ENCODE measurements at places on chromosomes 12 and 14.

DNA sequence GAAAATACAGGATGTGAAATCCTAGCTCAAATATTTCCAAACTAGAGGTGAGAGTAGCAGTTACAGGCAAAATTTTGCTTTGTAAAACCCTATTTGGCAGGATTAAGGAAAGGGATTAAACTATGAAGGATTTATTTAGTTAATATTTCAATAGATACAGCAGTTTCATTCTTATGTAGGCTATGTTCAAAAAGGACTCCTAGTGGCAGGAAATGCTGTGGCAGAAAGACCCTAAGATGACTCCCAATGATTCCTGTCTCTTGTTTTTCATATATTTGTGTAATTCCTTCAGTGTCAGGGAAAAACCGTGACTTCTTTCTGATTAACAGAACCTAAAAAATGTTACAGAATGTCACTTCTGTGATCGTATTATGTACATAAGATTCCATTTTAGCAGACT lies 299.5 kb upstream of the RPL10L start:
- DNase-seq: no peak

DNA sequence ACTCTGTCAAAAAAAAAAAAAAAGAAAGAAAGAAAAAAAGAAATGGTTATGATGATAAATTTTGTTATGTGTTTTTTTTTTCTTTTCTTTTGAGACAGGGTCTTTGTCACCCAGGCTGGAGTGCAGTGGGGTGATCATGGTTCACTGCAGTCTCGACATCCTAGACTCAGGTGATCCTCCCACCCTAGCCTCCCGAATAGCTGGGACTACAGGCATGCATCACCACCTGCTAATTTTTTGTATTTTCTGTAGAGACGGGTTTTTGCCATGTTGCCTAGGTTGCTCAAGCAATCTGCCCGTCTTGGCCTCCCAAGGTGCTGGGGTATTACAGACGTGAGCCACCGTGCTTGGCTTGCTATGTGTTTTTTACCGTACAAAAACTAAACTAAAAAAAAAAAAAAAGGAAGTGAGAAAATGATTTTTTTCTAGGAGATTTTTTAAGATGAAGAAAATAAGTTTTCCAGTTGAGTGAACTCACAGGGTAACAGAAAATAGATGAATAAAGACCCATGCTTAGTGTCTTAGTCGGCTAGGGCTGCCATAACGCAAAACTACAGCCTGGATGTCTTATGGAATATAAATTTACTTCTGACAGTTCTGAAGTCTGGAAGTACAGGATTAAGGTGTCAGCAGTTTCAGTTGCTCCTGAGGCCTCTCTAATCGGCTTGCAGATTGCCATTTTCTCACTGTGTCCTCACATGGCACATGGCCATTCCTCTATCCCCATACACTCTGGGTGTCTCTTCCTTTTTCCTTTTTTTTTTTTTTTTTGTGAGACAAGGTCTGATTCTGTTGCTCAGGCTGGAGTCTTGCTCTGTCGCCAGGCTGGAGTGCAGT lies 13.2 kb upstream of the APOF start:
- no peak for DNase-seq

DNA sequence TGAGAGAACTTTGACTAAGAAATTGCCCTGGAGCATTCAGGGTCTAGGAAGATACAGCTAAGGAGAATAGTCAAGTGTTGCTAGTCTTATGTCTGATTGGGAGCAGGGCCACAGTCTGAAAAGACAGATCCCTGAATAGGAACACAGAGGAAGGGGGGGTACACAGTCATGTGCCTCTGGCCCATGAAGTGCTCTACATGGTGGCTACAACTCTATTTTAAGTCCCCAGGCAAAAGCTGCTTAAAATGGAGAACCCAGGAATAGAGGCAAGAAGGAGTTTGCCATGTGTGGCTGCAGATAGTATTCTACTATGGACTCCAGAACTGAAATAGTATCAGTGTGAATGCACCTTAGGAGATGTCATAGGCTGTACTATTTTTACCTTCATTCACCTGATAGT lies 118.0 kb upstream of the NPAS3 start:
- no peak for DNase-seq

DNA sequence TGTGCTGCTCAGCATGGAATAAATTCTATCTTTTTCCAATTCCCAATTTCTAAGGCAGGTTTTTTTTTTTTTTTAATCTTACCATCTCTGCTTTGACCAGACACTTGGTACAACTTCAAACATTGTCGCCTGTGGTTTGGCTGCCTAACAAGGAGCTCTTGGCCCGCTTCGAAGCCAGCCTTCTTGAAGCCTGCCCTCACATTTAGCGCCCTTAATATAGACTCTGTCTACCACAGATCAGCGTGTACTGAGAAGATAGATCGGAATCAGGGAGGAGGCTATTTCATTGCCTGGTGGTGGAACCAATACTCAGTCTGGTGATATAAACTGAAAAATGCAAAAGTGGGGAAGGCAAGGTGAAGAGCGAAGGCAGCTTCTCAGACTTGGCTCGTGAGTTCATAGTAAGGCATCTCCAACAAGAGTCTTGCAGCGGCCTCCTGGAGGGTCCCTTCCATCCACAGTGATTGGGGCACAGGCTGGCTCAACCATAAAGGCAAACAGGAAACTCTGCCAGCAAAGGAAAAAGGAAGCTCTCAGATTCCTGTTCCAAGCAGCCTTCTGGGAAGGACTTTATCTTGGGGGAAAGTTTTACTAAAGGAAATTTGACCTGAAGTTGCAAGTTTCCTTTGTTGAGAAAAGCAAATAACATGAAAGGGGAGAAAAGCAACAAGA lies 103.2 kb upstream of the BCL2L14 start:
- no peak for DNase-seq

- no peak for DNase-seq
These were observed 13.7 kb downstream of the PGF start for GRCh38 chr14:74941676-74942097.

DNA sequence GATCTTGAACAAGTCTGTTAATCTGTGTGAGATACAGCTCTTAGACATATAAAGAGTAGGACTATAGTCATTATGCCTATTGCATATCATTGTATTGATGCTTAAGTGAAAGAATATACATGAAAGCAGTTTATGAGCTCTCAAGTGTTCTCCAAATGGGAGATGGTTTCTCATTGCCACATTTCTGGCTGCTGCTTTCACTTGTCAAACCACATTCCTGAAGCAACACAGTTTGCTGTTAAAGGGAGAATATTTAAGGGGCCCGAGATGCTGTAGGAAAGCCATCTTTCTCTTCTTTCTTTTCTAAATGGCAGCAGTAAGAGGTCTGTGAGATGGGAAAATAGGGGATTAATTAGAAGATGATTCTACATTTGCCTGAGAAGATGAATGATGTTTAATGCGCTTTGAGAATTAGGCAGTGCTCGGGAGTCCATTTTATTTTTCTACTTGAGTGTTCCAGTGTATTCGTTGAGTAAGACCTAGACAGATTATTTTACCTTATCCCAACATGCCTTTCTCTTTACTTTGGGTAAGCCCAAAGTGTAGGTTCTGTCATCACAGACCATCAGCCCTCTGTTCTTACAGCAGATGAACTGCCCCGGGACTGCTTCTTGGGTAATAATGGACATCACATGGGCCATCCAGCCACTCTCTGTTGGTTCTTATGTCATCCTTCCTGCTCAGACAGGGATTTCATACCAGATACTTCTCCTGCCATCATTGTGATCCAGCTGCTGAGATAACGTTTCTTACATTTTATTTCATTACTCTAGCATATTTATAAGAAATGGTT lies 35.6 kb downstream of the ANO4 start:
- DNase-seq: peak; percentile 67

DNA sequence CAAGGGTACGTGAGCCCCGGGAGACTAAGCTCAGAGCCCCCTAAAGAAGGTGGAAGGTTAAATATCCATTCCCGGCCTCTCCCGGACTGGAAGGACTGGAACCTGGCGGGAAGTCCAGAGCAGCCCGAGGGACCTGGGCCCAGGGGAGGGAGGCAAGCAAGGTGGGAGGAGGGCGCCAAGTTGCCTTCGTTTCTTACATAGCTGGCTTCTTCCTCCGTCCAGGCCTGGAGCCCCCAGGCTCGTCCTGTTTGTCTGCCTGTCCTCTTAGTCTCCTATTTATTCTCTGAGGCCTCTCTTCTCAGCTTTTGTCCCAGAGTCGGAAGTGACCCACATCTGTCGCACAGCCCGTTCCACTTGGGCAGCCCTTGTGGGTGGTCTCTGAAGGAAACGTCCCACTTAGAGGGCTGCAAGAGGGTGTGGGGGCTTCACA lies 745 bp downstream of the PCK2 start:
- DNase-seq: no peak

GRCh38 chr12:110556705-110557104 lies 26.4 kb downstream of the PPTC7 start:
- DNase-seq: no peak

- DNase-seq: no peak
These were observed 1338.8 kb upstream of the SEL1L start for GRCh38 chr14:82872494-82872893.

GRCh38 chr12:6072302-6072752 lies 52.1 kb downstream of the VWF start:
- no peak for DNase-seq

GRCh38 chr12:12582193-12582881 lies 19.7 kb upstream of the DUSP16 start:
- no peak for DNase-seq

DNA sequence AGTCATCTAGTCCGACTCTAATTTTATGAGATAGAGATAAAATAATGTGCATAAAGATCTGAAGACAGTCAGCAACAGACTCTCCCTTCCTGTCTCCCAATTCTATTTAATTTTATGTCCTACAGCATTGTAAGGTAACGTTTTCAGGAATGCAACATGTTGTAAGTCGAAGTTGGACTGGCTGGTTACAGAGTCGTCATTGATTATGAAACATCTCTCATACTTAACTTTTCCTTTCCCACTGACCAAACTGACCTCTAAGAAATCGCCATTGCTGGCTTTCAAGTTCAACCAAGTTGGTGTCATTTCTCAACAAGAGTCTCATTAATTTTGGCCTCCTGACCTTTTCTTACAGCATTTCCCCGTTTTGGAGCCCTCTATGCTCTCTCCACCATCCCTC lies 4.9 kb upstream of the RIC8B start:
- DNase-seq: no peak

DNA sequence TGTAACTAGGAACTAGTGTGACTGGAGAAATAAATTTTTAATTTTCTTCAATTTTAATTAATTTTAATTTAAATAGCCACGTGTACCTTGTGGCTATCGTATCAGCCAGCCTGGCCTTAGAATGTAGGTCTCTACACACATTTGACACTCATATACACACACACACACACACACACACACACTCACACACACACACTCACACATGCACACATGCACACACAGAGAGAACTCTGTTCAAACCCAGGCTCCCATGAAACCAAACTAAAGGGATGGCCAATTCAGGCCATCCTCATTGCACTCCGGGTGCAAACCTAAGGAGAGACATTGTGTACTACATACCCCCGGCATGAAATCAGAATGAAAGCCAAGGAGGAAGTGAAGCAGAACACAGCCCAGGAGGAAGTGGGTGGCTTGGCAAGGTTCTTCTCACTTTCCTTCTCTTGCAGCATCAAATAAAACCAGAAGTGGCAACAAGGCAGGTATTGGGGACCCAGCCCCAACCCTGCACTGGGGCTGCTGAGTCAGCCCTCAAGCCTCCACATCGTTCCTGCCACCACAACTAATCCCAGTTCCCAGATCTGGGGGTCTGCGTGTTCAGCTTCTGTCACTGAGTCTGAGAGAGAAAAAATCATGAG lies 26.2 kb upstream of the CHPT1 start:
- DNase-seq: no peak

DNA sequence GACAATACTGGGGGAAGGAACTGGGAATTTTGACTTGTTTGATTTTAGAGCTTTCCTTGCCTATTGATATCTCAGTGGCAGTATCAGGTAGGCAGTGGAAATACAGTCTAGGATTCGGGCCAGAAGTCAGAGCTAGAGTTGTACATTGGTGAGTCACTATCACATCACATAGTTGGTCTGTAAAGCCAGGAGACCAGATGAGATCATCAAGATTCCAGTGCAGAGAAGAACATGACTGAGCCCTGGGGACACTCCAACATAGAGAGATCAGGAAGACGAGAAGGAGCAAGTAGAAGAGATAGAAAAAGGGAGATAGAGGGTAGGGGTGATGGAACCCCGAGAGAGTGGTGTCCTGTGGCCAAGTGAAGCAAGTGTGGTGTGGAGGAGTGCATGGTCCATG lies 46.6 kb upstream of the NR1H4 start:
- DNase-seq: no peak

DNA sequence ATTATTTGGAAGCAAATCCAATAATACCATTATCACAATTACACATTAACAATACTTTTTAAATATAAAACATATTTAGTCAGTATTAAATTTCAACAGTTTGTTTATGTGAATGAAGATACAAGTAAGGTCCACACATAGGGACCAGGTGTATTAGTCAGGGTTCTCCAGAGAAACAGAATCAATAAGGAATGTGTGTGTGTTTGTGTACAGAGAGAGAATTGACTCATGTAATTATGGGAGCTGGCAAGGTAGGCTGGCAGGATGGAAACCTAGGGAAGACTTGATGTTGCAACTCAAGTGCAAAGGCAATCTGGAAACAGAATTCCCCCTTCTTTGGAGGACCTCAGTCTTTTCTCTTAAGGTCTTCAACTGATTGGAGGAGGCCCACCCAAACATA lies 123.2 kb upstream of the OTX2 start:
- DNase-seq: peak; percentile 14

- no peak for DNase-seq
These were observed 9.9 kb downstream of the CERS5 start for GRCh38 chr12:50157259-50157658.

GRCh38 chr14:104434214-104435076 lies 145.1 kb upstream of the C14orf180 start:
- DNase-seq: no peak

- no peak for DNase-seq
These were observed 9.6 kb upstream of the GPHN start for GRCh38 chr14:66498311-66498710.

DNA sequence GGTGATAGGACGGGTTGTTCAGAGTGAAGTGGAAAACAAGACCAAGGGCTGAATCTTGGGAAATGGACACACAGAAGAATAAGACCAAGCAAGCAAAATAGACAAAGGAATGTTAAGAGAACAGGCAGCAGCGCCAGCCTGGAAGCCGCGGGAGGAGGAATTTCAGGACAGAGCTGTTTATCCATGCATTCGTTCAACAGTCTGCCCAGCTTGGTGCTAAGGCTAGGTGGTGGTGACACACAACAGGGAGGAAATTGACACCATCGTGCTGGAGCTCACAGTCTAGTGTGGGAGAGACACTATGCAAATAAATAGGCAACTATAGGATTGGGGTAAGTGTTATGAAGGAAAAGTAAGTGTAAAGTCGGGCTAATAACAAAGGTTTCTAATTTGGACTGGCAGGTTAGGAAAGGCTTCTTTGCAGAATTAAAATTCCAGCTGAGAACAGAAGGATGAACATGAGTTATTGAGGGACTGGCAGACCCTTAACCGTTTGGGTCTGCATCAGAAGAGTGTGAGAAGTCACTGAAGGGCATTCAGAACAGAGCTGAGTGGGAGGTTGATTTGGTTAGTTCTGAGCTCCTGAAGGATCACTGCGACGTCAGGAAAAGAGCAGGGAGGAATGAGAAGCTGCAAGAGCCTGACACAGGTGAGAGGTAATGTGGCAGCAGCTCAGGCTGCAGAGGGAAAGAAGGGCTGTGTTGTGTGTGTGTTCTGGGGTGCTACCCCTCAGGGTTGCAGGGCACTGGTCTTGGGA lies 242.6 kb upstream of the FKBP4 start:
- peak; percentile 31 for DNase-seq

- DNase-seq: no peak
These were observed 429.0 kb upstream of the FBXO33 start for GRCh38 chr14:39861229-39861600.

Measured in NCI-H510A treated with DMSO at 0.1 percent for 48 hours (cell line).